Amniotic stem cell (primary cell): ENCODE measurements at places on chromosomes 3 and 15.

GRCh38 chr3:113927556-113927955 lies 20.3 kb upstream of the ZDHHC23 start:
- DNase-seq, result no peak

DNA sequence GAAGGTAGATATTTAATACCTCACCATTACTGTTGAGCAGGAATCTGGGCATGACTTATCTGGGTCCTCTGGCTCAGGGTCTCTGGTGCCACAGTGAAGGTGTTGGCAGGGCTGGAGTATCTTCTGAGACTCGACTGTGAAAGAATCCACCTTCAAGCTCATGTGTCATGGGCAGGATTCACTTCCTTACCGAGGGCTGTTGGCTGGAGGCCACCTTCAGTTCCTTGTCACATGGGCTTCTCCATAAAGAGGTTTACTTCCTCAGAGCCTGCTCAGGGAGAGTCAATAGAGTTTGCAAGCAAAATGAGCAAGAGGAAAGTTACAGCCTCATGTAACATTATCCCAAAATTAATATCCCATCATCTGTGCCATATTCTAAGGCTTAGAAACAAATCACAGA lies 459.5 kb downstream of the NR2F2 start:
- DNase-seq, result no peak

DNA sequence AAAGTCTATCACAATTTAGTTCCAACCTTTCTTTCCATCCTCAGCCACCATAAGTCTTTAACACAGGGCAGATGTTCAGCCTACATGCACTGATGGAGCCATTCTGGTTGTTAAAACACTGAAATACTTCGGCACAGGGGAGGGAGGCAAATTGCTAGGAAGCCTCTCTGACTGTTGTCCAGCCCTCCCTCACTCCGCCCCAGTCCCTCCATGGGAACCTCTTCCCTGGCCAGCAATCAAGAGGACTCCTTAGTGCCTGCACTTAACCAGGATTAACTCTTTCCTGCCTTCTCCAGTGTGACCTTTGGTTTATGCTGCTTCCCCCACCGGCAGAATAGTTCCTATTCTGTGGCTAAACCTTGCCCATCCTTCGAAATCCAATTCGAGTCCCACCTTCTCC lies 47.0 kb upstream of the USP3 start:
- DNase-seq, result no peak

GRCh38 chr3:45151100-45151499 lies 4.9 kb upstream of the CDCP1 start:
- DNase-seq, result no peak

- no peak for DNase-seq
These were observed 2.3 kb downstream of the FBXL22 start for GRCh38 chr15:63599401-63600000.

DNA sequence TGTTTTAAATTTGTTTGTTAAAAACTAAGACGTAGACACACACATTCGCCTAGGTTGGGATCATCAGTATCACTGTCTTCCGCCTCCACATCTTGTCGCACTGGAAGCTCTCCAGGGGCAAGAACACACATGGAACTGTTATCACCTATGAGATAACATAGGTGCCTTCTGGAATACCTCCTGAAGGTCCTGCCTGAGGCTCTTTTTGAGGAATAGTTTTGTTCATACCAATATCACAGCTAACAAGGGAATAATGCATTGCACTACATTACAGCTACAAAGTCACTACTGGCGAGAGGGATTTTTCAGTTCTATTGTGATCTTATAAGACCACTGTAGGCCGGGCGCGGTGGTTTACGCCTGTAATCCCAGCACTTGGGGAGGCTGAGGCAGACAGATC lies 29.9 kb downstream of the ZWILCH start:
- no peak for DNase-seq

- no peak for DNase-seq
These were observed 562 bp downstream of the ADGRG7 start for GRCh38 chr3:100609963-100610362.
